Panc1 (cell line): ENCODE measurements at places on chromosomes 13 and 19. TPM values are rescaled to one million over a fixed set of nuclear protein-coding genes. Genes with fewer than 3 reads are reported as not detected.

DNA sequence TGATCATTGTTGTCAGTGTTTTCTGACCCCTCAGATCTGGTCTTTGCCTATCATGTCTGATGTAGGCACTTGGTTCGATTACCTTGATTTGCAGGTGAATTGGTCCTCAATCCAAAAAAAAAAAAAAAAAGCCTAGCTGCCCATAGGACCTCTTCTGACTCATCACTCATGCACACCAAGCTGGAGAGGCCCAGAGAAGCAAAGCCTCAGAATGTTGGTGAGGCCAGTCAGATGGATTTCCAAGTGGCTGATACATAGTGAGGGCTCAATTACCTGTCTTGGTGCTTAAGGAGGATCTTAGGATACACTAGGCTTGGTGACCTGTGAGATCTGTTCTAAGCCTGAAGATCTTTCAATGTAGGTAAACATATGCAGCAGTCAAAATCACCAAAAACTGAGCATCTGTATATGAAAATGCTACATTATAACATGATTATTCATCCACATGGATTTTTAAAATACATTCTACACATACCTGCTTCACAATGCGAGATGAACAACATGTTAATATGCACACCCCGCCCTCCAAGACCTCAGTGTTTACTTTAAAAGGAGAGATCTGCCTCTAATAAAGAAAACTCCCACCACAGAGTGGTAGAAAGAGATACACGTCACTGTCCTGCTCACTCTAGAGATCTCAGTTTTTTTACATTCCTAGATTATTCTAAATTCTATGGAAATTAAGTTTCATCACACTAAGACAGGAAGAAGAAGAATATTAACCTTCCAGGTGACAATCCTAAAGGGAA, 79.9 kb upstream of the RAP2A start:
- no peak for DNase-seq

- DNase-seq, result no peak
Observed at GRCh38 chr13:94590744-94591143, 5.2 kb downstream of the TGDS start.

DNA sequence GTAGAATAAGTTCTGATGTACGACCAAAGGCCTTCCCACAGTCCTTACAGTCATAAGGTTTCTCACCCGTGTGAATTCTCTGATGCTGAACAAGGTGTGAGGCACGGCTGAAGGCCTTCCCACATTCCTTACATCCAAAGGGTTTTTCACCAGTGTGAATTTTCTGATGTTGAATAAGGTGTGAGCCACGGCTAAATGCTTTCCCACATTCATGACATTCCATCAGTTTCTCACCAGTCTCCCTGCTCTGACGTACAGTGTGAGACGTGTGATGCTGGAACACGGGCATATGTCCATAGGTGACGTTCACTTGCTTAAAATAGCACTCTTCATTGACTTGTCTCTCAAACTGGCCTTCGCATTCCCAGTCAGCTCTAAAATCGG, 31.0 kb upstream of the COX7A1 start:
- DNase-seq, result no peak

GRCh38 chr19:12647490-12648071, 19.0 kb downstream of the MAN2B1 start:
- DNase-seq, result no peak

- no peak for DNase-seq
Observed at GRCh38 chr19:7242601-7243258, 51.5 kb downstream of the INSR start.

DNA sequence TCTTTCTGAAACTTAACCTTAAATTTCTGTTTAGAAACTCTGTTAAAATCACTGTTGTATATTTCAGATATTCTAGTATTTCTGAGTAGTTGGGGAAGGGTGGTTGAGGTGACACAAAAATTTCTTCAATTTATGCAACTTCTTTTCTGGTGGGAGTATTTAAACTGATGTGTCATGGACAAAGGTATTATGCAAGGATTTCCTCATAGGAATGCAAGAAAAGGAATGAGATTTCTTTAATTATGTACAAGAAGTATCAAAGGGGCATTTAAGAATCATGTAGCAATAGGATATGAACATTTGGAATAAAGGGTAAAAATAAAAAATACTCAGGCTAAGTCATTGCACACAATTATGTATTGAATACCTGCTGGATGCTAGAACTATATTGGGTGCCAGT, 575.8 kb upstream of the KLF12 start:
- no peak for DNase-seq

PRR19 gene
- total RNA-seq, result 2.1 TPM
